ENCODE measurements at places on chromosomes 16 and 17.

GRCh38 chr17:16516594-16517051 lies 24.6 kb upstream of the LRRC75A start:
- DNase-seq, result no peak

DNA sequence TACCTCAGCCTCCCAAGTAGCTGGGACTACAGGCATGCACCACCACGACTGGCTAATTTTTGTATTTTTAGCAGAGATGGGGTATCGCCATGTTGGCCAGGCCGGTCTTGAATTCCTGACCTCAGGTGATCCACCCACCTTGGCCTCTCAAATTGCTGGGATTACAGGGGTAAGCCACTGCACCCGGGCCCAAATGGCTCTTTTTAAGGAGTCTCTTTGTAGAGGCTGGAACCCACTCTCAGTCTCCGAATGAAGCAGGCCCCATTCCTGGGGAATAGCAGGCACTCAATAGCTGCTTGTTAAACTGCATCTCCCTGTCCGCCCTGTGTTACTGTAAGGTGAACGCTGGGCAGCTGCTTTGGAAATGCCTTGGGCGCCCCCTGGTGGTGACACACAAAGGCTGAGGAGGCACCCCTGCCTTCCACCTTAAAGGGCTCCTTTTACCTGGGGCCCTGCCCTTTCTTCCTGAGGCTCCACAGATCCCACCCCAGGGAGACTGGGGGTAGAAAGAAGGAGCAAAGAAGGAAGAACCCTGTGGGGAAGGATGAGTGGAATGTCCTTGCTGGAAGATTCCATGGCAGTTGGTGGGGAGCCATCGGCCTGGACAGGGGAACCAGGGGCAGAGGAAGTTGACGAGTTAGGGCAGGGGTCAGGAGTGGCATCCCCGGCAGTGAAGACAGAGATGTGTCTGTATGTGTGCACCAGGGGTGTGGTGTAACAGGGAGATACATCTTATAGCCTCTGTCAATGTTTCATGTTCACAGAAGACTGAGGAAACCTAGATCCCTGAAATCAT lies 6.1 kb upstream of the SP2 start:
- DNase-seq, result peak; percentile 73

DNA sequence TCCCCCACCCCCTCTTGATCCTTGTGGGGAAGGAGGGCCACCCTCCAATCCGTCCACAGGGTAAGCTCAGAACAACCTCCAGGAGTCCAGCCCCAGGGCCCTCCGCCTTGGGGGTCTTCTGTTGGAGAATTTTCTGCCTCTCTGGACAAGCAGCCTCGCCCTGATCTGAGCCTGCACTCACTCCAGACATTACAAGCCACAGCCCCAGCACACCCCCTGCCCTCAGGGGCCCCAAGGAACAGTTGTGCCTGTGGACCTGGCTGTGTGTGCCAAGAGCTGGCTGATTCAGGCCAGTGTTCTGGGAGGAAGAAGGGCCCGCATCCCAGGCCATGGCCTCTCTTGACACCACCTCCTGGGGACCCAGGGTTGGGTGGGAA lies 477 bp upstream of the ARHGAP27 start:
- DNase-seq, result no peak

- DNase-seq, result no peak
Measured at GRCh38 chr16:12145918-12146317, 169.4 kb downstream of the SNX29 start.

GRCh38 chr16:89363621-89364393 lies 126.6 kb downstream of the ANKRD11 start:
- no peak for DNase-seq

GRCh38 chr16:12185563-12185962 lies 209.0 kb downstream of the SNX29 start:
- no peak for DNase-seq

DNA sequence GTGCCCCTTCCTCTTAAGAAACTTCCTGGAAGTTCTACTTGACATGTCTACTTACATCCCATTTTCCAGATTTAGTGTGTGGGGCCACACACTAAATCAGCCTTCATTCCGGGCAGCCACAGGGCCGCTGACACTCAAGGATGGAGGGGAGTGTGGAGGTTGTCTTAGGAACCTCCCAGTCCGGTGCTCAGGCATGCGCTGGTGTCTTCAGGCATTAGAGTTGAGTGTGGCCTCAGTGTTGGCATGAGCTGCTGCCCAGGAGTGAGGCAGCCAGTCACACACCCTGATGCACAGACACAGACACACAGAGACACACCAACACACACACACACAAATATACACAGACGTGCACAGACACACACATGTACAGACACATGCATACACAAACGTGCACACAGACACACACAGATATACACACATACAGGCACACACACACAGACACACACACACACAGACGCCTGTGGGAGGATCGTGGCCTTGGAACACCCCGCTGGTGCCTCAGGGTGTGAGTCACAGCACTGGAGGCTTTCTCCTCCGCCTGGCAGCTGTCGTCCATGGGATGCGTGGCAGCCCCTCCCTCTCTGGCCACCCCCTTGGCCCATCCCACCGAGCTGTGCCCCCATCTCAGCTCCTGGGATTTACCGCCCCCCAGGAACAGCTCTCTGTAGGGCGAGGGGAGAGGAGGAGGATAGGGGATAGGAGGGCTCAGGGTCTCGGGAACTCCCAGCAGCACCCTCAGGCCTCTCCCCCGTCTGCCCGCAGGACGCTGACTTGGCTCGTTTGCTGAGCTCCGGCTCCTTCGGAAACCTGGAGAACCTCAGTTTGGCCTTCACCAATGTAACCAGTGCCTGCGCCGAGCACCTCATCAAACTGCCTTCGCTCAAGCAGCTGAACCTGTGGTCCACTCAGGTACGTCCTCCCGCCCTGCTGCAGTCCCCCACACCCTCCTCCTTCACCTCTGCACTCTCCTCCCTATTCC lies 75.6 kb upstream of the PLCG2 start:
- no peak for DNase-seq

GRCh38 chr16:50193594-50193993 lies 40.5 kb downstream of the TENT4B start:
- no peak for DNase-seq

DNA sequence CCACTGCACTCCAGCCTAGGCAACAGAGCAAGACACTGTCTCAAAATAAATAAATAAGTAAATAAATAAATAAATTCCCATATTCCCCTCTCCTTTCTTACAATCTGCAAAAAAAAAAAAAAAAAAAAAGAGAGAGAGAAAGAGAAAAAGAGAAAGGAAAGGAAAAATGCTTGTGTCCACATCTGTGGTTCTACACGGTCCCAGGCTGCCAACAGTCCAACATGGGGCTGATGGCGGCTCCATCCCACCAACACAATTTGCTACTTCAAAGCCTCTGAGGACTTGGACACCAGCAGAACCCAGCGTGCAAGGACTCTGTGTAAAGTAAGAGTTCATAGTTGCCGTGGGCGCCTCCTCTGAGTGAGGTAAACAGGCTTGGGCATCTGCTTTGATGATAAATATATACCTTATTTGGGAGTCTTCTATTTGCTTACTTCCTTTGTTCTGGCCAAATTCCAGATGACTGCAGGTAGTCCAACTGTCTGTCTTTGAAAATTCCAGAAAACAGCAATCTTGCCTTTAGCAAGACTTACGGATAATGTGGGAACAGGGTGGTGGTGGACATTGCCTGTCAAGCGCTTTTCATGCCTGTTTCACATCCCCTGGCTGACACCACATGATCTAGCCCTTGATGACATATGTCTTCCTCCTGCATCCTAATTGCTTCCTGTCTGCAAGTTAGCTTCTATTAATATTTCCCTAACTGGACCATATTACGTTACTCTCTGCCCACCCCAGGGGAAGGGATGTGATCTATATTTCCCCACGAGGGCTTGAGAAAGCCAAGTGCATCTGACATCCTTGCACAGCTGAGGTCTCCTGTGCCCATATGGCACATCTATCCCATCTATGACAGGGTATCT lies 10.1 kb downstream of the LITAF start:
- no peak for DNase-seq

DNA sequence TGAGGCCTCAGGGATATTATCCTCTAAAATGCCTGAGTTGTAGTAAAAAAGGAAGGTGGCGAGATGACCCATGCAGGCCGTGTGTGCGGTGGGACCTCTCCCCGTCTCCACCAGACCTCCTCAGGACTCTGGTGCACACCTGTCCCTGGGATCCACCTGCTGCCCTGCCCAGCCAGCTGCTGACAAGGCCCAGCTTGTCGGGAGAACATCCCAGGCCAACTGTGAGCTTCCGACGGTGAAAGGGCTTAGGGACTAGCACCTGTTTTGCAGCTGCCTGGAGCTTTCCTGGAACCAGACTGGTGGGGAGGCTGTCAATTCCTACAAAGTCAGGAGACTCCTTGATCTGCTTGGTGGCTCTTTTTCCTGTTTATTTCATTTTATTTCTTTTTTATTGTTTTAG lies 11.6 kb downstream of the IL34 start:
- no peak for DNase-seq

DNA sequence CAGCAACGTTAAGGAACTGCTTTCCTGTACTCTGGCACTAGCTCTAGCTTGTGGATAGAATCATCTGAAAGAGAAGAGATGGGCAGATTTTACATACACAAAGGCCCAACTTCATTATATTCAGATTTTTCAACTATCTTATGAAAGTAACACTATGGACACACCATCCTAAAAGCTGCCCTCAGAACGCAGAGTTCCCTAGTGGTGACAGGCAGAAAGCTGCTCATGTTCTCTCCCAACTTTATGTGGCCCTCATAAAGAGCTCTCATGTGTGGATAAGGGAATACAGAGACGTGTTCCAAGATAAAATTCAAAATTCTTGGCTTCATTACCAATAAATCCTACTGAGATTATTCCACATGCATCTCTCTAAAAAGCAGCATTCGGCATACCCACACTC lies 1.5 kb downstream of the CFAP20 start:
- no peak for DNase-seq

- no peak for DNase-seq
Measured at GRCh38 chr17:80929449-80929848, 62.2 kb upstream of the CHMP6 start.

- DNase-seq, result no peak
Measured at GRCh38 chr17:77865112-77865611, 93.3 kb upstream of the TNRC6C start.

- DNase-seq, result no peak
Measured at GRCh38 chr16:27254262-27254811, 14.2 kb downstream of the NSMCE1 start.

- no peak for DNase-seq
Measured at GRCh38 chr16:59905606-59906005, 1171.5 kb upstream of the GOT2 start.

GRCh38 chr16:20102521-20102920 lies 28.8 kb upstream of the GPR139 start:
- DNase-seq, result no peak

GRCh38 chr17:67431249-67432015 lies 54.4 kb downstream of the PITPNC1 start:
- no peak for DNase-seq

GRCh38 chr16:48035142-48035541 lies 120.7 kb downstream of the ABCC12 start:
- DNase-seq, result no peak

DNA sequence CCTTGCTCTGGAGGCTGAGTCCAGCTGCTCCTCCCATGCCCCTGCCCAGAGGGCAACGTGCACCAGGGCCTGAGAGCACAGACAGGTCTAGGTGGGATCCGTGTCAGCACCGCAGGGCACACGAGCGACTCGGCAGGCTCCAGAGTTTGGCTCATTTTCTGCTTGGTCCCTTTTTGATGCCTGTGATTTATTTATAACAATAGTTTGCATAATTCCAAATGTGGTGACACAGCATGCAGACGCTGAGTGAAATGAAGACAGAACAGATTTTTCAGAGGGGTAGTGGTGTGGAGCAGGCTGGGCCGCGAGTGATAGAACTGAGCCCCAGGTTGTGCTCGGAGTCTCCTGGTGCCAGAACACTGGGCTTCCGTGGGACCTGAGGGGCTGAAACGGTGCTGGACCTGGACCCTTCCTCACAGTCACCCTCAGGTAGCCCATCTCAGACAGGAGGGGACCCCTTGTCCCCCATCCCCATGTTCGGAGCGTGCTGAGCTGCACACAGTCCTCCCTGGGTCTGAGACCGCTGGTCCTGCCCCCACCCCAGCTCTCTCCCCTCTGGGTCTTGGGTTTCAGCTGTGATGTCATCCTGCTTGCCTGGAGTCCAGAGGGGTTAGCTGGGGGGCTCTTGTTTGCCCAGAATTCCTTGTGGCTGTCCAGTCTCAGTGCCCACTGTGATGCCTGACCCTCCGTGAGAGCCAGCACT lies 95.9 kb downstream of the METRNL start:
- no peak for DNase-seq

DNA sequence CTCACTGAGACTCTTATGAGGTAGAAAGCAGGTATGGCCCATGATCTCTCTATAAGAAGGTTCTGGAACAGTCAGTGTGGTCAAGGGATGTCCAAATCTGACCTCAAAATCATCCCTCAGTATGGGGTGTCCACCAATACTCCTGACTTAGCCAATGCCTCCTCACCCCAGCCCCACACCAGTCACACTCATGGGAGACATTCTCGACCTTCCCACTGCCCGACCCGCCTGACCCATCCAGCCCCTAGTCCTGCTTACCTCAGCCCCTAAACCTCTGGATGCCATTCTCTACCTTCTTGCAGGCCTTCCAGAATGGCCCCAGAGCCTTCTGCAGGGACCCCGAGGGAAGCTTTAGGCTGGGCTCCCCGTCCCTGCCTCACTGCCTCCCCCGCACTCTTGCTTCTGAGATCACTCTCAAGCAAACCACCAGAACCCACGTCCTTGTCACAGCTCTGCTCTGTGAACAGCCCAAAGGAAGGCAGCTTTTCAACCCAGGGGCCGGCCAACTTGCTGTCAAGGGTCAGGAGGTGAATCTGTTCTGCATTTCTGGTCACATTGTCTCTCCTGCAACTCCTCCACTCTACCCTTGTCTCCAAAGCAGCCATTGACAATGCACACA lies 44.9 kb upstream of the RBFOX3 start:
- no peak for DNase-seq

- DNase-seq, result no peak
Measured at GRCh38 chr16:49651226-49651625, 204.7 kb downstream of the ZNF423 start.

DNA sequence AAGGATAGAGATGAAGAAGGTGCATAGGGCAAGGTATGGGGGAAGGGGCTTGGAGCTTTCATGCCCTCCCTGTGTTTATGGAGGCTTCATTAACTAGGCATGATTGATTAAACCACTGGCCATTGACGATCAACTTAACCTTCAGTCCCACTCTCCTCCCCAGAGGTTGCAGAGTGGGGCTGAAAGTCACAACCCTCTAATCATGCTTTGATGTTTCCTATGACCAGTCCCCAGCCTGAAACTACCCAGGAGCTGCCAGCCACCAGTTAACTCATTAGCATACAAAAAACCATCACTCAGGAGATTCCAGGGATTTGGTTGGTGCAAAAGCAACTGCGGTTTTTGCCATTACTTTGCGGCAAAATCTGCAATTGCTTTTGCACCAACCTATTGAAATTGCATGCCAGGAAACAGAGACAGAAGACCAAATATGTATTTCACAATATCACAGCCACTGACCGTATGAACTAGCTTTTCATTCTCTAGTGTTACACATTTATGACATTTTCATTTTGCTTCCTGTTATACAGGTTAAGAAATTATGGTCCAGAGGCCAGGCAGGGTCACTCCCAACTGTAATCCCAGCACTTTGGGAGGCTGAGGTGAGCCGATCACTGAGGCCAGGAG lies 5.4 kb downstream of the GFOD2 start:
- no peak for DNase-seq

GRCh38 chr17:2856727-2857126 lies 60.5 kb downstream of the RAP1GAP2 start:
- DNase-seq, result no peak

All from thoracic aorta (tissue), 2 donors.